ENCODE measurements at places on chromosomes 6 and 20.

GRCh38 chr6:56866917-56867522 lies 87.9 kb upstream of the BEND6 start:
- no peak for DNase-seq

DNA sequence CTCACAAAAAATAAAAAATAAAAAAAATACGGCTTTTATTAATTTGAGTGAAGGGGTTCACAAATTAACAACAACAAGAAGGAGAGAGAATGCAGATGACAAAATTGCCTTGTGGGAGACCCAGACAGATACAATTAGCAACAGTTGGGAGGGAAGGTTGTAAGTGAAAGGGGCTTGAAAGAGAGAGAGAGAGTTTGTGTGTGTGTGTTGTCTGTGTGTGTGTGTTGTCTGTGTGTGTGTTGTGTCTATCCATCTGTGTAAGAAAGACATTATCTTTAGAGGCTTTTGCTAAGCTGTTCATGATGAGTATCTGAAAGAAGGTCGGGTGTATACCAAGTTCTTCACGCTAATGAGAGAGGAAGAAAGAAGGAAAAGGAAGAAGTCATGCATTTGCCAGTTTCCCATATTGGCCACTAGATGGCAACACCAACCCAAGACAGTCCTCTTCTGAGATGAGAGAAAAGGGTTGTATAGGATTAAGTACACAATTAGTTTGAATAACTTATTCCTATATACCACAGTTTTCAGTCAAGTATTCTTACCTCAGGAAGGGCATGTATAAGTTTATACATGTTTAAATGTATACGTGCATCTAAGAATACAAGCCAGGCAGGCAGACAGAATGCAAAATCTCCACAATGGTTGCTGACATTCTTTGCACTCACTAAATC lies 63.7 kb upstream of the CD2AP start:
- DNase-seq, result peak; percentile 28

- DNase-seq, result no peak
Measured at GRCh38 chr6:31908791-31909190, 6.9 kb upstream of the ZBTB12 start.

- DNase-seq, result peak; percentile 78
Measured at GRCh38 chr6:161417717-161418462, 144.0 kb upstream of the AGPAT4 start.

GRCh38 chr6:26470643-26471042 lies 12.9 kb downstream of the BTN2A1 start:
- DNase-seq, result no peak

DNA sequence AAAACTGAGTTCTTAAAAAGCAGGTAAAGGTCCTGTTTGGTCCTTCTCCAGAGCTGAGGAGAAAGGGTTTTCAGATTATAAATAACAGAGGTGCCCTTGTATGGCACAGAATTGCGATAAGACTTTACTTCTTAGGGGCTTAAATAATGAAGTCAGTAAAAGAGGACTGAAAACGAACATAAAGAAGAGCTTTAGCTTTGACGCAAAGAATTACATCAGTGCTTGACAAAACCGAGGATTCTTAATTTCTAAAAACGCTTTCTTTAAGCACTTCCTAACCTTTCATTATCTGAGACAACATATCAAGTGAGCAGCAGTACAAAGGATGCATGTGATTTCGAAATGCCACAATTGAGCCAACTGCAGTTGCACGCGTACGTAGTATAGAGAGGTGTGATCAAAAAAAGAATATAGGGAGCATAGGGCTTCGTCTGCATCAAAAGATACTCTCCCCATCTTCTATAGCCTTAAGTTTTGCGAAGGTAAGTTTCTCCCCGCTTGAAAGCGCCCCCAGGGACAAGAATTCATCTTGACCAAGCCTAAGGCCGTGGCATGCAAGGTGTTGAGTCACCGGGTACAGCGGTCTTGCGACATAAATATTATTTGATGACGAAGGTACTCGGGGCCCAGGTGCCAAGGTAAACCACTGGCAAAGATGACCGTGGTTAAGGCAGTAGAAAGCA lies 778 bp upstream of the LOC128125822 start:
- DNase-seq, result peak; percentile 32

DNA sequence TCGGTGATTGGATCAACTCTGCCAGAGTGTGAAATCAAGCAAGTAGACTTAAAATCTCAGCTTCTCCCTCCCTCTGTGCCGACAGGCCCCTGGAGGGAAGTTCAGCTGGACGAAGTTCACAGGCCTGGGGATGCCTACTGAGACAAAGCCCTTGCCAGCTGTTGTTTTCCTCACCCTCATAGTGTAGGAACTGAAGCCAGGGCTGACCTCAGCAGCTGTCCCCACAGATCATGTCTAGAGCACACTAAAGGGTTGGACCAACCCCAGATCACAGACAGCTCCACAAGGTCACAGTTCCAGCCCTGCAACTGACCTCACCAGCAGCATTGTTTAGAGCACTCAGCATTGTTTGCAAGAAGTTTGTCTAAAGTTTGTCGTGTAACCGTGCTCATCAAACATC lies 261.9 kb upstream of the ECI2 start:
- DNase-seq, result no peak

- no peak for DNase-seq
Measured at GRCh38 chr6:35686873-35687555, 1.7 kb downstream of the FKBP5 start.

DNA sequence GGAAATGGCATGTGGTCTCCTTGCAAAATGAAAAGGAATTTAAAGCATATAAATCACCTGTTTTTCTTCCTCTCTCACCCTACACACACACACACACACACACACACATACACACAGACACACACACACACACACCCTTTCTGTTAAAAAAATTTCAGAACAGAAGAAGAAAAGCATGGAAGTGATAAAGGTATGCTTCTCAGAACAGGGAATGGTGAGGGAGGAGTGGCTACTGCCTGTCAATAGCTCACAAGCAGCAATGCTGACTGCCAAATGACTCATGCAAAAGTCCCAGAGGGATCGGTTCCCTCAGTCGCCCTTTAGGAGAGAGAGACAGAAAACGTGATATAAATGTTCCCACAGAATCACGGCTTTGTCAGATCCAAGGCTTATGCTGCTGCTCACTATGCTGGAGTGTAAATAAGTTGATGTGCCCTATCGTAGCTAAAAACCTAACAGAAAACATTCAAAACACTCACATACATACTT lies 102.6 kb downstream of the IBTK start:
- peak; percentile 77 for DNase-seq

- peak; percentile 72 for DNase-seq
Measured at GRCh38 chr6:138572167-138572875, 73.0 kb upstream of the NHSL1 start.

- no peak for DNase-seq
Measured at GRCh38 chr6:100881707-100882040, 545 bp upstream of the ASCC3 start.

- DNase-seq, result peak; percentile 8
Measured at GRCh38 chr6:45310118-45310788, 17.9 kb upstream of the RUNX2 start.

DNA sequence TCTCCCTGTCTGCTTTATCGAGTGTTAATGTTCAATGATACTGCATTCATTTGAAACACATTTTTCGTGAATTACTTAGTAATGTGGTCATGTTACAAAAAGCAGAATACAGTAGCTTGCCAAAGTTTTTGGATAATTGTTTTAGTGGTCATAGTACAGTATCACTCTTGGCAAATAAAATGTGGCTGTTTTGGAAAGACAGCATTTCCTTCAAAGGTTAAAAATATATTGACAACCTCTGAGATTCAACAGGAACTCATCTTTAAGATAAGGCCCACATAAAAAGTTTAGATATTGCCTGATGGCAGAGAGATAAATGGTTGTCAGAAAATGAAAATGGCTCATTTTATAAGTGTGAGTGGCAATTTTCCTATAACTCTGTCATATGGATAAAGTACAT lies 297.7 kb upstream of the MAN1A1 start:
- DNase-seq, result no peak

- no peak for DNase-seq
Measured at GRCh38 chr20:38202982-38203293, 37.9 kb upstream of the TGM2 start.
